ENCODE measurements at places on chromosomes 2 and 18.

DNA sequence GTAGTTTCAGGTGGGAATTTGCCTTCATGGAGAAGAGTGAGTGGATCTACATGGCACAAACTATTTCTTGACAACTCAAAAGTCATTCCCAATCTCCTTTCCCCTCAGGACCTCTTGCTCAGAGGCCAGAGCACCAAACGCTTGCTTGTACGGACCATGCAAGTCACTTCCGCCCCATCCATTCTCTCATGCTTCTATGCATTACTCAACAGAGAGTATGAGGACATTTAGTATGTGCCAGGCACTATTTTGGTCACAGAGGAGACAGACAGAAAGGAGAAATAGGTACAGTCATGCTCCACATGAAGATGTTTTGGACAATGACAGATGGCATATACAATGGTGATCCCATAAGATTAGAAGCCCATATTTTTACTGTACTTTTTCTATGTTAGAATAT lies 117.5 kb downstream of the ACTR3 start:
- no peak for DNase-seq

DNA sequence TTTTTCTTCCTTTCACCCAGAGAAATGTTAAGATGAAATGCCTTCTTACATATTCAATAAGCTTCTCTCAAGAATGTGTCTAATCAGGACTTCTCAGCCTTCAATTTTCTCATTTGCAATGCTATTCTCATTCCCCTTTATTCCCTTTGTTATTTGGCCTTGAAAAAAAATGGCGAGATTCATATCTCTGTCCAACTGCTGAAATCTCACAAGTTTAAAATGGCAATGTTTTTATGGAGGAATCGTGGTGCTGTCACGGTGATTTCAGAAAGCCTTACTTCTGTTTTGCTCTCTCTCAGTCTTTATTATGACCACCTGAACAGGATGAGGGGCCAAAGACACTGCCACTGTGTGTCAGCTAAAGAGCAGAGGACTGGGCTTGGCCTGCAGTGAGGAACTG lies 928.5 kb downstream of the DCC start:
- no peak for DNase-seq

GRCh38 chr2:127404466-127405254 lies 13.6 kb upstream of the PROC start:
- no peak for DNase-seq

GRCh38 chr2:156333274-156333950 lies 891 bp upstream of the NR4A2 start:
- DNase-seq: no peak

DNA sequence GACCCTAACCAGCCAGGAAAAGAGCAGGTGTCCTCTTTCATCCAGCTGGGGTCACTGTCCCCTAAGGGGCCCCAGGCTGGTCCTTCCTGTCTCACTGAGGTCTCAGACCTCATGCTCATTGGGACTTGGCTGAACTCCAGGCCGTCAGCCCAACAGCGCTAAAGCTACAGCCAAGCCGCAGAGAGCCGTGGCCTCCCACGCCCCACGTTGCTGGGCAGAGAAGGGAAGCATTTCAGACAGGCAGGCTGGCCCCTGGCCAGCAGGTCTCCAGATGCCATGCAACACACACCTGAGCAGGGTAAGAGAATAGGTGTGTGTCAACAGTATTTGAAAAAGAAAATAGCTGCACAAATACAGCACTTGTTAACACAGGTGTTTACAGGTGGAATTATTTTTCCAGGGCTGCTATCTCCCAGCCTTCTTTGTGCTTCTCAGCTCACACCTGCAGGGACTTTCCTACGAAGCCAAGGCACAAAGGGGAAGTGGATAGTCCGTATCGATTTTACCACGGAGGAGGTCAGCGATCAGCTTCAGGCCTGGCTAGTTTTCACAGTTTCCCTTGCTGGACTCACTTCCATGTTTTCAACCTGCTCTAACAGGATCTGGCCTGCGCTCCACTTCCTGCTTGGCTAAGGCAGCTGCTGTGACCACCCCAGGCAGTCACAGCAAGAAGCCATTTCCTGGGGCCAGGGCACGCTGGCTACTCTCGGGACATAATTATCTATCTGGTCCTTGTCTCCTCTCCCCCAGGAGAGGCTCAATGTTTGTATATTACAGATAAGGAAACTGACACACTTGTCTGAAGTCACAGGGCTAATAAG lies 156.1 kb upstream of the ID2 start:
- no peak for DNase-seq

DNA sequence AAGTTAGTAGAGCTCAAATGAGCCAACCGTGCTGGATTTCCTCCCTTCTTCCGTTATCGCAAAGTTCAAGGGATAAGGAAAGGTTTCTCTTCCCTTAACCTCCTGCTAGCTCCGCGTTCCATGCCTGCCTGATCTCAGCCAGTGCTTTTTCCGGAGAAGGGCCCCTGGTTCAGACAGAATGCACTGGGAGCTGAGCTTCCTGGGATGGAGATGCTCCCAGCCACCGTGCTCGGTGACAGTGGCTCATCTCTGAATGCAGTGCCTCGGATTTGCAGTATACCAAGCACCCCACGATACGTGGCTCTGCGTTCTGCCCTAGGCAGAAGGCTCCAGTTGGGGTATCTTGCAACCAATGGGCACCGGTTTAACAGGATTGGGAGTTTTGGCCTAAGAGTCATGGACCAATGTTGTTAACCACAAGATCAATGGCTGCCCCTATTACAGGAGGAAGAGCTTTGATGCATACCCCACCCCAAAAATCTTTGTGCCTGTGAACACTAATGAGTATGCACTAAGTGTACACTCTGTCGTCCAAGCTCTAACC lies 876 bp downstream of the CNTNAP5 start:
- no peak for DNase-seq

DNA sequence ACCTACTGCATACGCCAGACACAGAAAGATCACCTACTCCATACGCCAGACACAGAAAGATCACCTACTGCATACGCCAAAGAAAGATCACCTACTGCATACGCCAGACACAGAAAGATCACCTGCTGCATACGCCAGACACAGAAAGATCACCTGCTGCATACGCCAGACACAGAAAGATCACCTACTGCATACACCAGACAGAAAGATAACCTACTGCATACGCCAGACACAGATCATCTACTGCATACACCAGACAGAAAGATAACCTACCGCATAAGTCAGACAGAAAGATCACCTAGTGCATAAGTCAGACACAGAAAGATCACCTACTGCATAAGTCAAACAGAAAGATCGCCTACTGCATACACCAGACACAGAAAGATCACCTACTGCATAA lies 25.8 kb downstream of the COA5 start:
- DNase-seq: no peak
